ENCODE measurements at places on chromosomes 13 and 19. TPM values are rescaled to one million over a fixed set of nuclear protein-coding genes. Genes with fewer than 3 reads are reported as not detected.

Gene UNC13A
- 1.7 TPM for total RNA-seq

Gene NBEA
- 2.1 TPM for total RNA-seq

Gene FCHO1
- 18.7 TPM for total RNA-seq

Gene SLC1A6
- not detected for total RNA-seq

Gene DHPS
- total RNA-seq: 38.6 TPM

Gene TEKTIP1
- total RNA-seq: not detected

Gene HCST
- total RNA-seq: 0.25 TPM

Gene ZNF536
- not detected for total RNA-seq

Gene DBP
- 2.2 TPM for total RNA-seq

Gene SNRNP70
- 353 TPM for total RNA-seq

Gene KLK2
- total RNA-seq: not detected
